ENCODE measurements at places on chromosomes 3 and 15.

- DNase-seq: no peak
These were observed 56.9 kb downstream of the AMOTL2 start for GRCh38 chr3:134317106-134317947.

DNA sequence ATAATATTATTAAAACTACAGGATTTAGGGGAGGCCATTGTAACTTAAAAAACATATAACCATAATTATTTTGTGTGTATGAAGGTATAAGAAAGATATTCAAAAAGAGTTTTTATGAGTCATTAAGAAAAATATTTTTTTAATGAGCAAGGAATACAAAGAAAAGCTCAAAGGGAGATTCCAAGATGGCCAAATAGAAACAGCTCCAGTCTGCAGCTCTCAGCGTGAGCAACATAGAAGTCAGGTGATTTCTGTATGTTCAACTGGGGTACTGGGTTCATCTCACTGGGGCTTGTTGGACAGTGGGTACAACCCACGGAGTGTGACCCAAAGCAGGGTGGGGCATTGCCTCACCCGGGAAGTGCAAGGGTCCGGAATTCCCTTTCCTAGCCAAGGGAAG is 336.1 kb downstream of the TBL1XR1 start:
- DNase-seq: no peak

- DNase-seq: no peak
These were observed 16.2 kb downstream of the NISCH start for GRCh38 chr3:52471371-52472238.

- no peak for DNase-seq
These were observed 648.9 kb upstream of the ALCAM start for GRCh38 chr3:104717828-104718196.

GRCh38 chr3:18179521-18179920 is 245.6 kb downstream of the SATB1 start:
- DNase-seq: no peak
